T-helper 2 cell (primary cell): ENCODE measurements at places on chromosomes 4 and X.

- no peak for DNase-seq
Measured at GRCh38 chrX:16311671-16312070, 144.4 kb downstream of the MAGEB17 start.

DNA sequence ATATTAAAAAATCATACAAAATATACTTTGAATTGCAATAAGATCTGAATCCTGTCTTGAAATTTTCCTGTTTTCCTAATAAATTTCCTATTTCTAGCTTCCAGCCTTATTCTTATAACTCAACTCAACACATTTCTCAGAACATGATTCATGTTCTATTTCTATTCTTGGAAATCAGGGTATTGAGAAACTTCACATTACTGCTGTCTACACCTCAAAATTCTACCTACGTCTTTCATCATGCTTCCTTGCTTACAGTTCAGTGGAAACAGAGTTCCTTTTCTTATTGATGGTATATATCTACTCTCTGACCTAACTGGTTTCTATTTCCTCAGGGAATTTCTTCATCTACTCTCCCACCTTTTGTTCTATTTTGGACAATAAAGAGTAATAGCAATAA is 2139.0 kb downstream of the ARAP2 start:
- no peak for DNase-seq

DNA sequence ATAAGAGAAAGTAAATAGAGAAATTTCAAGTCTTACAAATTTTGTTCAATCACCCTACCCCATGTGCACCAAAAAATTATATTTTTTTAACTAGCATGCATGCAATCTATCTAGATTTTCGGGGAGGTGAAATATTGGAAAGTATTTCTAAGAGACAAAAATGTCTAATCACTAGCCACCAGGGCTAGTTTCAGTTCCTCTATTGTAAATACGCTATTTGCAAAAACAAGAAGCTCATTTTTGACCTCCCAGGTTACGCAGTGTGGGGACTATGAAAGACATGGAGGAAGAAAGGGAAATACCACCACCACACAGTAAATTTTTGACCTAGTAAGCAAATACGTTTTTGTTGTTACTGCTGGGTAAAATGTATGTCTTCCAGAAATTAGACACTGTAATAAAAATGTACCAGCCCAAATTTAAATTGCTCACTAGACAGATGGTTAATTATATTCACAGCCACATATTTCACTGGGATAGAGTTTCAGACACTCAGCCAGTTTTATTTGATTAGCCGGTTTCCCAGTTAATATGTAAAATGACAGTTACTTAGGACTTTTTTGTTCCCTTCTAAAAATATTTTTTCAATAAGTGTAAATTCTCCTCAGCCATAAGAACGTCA is 2.2 kb downstream of the NEXMIF start:
- DNase-seq: no peak

- no peak for DNase-seq
Measured at GRCh38 chr4:43014256-43014655, 121.7 kb downstream of the GRXCR1 start.

GRCh38 chr4:22129454-22130029 is 181.0 kb upstream of the KCNIP4 start:
- no peak for DNase-seq

GRCh38 chrX:19745077-19745476 is 142.3 kb downstream of the SH3KBP1 start:
- no peak for DNase-seq

DNA sequence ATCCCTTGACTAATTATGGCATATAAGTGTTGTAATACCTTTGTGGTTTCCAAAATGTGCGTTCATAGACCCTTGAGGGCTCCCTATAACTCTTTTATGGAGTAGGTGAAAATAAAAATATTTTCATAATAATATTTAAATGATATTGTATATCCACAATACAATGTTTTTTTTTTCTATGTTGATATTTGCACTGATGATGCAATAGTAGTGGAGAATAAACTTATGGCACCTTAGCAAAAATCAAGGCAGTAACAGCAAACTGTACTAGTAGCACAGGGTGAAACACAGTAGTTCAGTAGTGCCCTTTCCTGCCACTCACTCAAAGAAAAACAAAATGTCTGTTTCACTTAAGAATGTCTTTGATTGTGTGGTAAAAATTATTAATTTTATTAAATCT is 465.3 kb downstream of the C4orf33 start:
- DNase-seq: no peak

- no peak for DNase-seq
Measured at GRCh38 chr4:54058171-54058570, 6.2 kb downstream of the CHIC2 start.

GRCh38 chrX:44101281-44101680 is 128.1 kb upstream of the NDP start:
- DNase-seq: no peak

DNA sequence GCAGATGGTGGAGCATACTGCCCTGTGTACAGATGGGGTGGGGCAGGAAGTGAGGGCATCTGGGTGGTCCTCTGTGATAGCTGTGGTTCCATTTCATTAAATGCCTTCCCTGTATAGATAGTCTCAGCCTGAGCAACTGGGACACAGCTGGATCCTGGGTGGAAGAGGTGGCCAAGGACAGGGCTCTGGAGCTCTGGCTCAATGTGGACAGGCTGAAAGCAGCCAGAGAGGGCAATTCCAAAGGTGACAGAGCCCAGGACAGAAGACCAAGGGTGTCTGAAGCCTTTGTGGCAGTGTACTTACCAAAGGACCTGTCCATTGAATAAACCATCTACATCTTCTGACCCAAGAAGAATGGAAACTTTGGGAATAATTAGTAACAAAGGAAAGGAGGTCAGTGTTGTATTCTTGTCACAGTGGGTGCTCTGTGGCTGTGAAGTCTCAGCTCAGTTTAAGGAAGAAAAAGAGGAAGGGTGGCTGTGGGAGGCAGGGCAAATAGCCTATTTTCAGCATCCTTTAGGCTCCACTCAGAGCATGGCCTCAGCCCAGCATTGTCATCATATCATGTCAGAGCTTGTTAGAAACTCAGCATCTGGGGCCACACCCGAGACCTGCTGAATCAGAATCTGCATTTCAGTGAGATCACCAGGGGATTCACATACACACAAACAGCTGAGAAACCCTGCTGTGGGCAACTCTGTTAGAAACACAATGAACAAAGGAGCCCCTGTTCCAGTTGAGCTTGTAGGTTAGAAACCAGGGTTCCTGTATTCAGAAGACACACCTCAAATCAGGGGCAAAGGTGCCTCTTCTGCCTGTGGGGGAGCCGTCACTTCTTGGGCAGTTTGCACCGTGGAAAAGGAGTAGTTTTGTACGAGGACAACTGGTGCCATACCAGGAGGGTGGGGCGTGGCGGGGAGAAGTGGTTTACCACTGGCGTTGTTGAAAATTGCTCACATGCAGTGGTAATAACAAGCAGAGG is 168.6 kb downstream of the PTTG2 start:
- peak; percentile 41 for DNase-seq
